Heart left ventricle (tissue), 16 donors: ENCODE measurements at places on chromosomes 12 and 14.

- no peaks in the 10 kb centered on the region for H3K4me1 ChIP-seq
- H3K36me3 ChIP-seq: no peaks in the 10 kb centered on the region
- no peak overlapping the region for H3K27ac ChIP-seq
- no peak for DNase-seq
- H3K4me3 ChIP-seq: no peak overlapping the region
Observed at GRCh38 chr12:69509308-69509736, 39.1 kb downstream of the FRS2 start.

DNA sequence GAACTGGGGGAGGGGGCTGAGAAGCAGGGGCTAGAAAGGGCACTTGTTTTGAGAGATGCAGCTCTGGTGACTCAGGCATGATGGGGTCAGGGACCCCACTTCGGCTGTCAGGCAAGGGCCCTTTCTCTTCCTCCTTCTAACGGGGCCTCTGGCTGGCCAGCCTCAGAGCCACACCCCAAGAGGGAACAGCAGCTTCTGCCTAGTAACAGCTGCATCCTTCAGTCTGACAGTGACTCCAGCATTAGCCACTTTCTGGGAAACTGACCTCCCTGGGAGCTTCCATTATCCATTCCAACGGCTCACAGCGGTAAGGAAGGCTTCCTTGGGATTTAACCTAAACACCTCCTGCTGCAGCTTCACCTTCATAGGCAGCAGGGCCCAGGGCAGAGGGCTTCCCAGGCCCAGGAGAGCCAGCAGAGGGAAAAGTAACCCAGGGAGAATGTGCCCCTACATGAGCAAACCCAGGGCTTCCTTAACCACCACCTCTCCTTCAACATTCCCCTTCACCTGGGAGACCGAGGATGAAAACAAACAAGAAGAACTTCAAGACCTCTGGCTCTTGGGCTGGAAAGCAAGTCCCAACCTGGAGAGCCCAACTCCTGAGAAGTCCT is 2.7 kb downstream of the NCKAP5L start:
- H3K27ac ChIP-seq: peak overlapping the region; percentile 66
- no peaks in the 10 kb centered on the region for H3K27me3 ChIP-seq
- peak overlapping the region; percentile 18 for H3K4me3 ChIP-seq
- peaks cover 8% of the 10 kb centered on the region for H3K36me3 ChIP-seq
- peaks cover 13% of the 10 kb centered on the region for H3K4me1 ChIP-seq

- no peak for DNase-seq
- no peaks in the 10 kb centered on the region for H3K27me3 ChIP-seq
- H3K4me3 ChIP-seq: no peak overlapping the region
- H3K4me1 ChIP-seq: no peaks in the 10 kb centered on the region
- no peaks in the 10 kb centered on the region for H3K36me3 ChIP-seq
Observed at GRCh38 chr12:34347367-34347766, 325.1 kb downstream of the ALG10 start.

DNA sequence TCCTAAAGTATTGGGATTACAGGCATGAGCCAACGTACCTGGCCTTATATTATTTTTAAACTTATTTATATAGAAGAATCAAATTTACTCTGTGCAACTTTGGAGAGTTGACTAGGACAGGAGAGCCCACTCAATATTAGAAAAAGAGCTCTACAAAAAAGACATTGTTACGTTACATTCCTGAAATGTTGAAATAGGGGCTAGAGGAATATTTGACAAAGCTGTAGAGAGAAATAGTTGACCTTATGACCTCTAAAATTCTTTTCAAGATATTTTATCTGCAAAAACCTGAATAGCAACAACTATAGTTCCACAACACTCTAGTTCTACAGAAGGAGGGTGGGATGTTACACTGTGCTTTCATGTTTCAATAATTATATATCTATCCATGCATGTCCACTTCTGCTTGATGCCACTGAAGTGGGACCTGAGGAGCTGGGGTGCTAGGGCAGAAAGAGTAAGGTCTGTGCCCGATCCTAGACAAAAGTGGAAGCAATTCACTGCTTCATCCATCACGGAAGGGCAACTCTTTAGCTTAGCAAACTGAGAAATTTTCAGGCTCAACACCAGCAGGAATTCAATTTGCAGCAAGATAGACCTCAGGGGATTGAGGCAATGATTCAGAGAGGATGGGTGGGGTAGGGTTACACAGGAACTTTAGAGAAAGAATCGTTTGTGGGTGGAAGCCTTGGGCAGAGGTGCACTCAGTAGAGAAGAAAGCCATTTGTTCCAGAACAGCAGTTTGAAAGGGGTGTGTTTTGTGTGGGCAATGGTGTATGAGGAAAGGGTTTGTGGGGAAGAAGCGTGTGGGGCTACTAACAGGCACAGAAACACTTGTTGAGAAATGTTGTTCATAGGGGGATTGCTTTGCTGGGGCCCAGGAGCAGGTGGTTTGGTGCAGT is 16.0 kb upstream of the RNASE10 start:
- peak overlapping the region; percentile 69 for H3K27ac ChIP-seq
- no peak overlapping the region for H3K4me3 ChIP-seq
- no peaks in the 10 kb centered on the region for H3K27me3 ChIP-seq

DNA sequence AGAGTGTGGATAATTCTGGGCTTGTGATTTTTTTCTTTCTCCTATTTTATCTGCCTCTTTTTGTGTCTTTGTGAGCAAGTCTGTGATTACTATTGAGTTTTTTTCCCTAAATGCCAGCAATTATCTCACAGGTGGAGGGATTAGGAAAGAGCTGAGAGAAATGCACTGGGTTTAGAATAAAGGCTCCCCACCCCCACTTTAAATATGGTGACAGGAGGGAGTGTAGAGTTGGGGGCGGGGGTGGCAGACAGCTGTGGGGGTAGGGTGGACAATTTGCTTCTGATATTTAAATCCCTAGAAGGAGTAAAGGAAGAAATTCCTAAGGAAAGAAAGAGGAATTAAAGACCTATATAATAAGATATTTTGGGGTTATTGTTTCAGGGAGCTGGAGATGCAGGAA is 145.9 kb downstream of the NRXN3 start:
- no peak overlapping the region for H3K4me3 ChIP-seq
- no peaks in the 10 kb centered on the region for H3K4me1 ChIP-seq
- no peaks in the 10 kb centered on the region for H3K36me3 ChIP-seq

DNA sequence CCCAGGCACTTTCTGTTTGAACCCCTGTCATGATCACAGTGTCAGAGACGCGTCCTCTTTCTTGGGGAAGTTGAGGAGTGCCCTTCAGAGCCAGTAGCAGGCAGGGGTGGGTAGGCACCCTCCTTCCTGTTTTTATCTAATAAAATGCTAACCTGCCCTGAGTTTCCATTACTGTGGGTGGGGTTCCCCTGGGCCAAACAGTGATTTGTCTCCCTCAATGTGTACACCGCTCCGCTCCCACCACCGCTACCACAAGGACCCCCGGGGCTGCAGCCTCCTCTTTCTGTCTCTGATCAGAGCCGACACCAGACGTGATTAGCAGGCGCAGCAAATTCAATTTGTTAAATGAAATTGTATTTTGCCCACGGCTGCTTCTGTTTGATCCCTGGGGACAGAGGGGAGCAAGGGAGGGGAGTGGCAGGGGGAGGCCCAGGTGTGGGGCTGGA is 5.1 kb downstream of the SHMT2 start:
- peaks cover 40% of the 10 kb centered on the region for H3K36me3 ChIP-seq
- H3K27ac ChIP-seq: peak overlapping the region; percentile 79
- peak; percentile 57 for DNase-seq
- H3K27me3 ChIP-seq: peaks cover 36% of the 10 kb centered on the region

DNA sequence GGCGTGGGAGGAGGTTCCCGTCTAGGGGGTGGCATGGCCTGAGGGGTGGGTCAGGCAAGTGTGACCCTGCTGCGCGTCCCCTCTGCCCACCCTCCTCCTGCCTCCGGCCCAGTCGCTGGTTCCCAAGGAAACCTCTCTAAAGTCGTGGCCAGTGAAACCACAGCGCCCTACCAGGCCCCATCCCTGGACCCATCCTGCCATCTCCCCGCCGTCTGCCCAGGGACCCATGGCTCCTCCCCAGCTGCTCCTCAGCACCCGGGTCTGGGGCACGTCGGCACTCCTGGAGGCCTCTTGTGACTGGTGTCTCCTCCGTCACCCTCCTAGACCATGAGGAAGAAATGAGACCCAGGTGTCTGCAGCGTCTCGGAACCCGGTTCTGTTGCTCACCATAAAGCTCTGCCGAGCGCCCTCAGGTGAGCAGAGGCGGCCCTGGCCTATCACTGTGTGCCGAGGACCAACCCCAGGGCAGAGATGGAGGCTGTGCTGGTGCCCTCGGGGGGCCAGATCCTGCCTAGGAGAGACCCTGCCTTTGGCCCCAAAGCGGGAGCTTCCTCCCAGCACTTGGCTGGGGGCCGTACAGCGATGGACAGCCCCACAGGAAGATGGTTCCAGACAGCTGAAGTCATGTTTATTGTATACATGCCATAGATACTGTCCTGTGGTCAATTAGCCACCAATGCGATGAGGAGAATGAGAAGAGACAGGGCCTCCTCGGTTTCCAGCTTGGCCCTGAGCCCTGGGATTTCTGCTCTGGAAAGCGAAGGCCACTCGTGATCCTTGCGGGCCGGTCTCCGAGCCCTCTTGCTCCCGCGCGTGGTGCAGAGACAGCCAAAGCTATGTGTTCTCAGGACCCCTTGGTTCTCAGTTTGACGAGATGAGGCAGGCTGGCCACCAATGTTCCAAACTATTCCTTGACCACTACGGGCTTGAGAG is 222.5 kb upstream of the RTL1 start:
- no peaks in the 10 kb centered on the region for H3K36me3 ChIP-seq
- DNase-seq: no peak
- no peak overlapping the region for H3K4me3 ChIP-seq
- peaks cover 37% of the 10 kb centered on the region for H3K27me3 ChIP-seq
- H3K27ac ChIP-seq: no peak overlapping the region
- H3K4me1 ChIP-seq: no peaks in the 10 kb centered on the region

- no peak overlapping the region for H3K4me3 ChIP-seq
- H3K27ac ChIP-seq: no peak overlapping the region
- H3K27me3 ChIP-seq: no peaks in the 10 kb centered on the region
- H3K4me1 ChIP-seq: peaks cover 10% of the 10 kb centered on the region
Observed at GRCh38 chr14:101357038-101357437, 204.3 kb upstream of the DIO3 start.

DNA sequence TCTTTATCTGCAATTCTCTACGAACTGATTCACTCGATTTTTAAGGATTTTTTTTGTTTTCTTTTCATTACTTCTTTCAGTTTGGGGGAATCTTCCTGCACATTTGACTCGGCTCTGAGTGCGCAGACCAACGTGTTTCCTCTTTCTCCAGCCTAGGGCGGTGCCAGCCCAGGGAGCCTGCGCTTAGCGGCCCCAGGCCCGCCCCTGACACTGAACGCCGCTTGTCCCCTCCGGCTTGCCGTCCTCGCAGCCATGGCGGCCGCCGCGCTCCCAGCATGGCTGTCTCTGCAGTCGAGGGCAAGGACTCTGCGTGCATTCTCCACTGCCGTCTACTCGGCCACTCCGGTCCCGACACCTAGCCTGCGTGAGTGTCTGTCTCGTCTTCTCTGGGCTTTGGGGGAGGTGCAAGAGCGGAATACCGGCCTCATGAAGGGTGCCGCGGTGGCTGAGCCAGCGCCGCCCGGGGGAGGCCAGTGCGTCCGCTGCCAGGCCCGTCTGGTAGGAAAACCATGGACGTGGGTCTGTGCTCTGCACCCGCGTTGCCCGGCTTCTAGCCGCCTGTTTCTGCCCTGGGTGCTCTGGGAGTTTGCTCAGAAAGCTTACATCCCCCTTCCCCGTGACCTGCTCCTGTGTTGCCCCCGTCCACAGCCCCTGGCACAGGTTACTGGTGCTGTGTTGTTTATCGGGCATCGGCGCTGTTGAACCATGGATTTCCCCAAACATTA is at the start of gene MRPS35:
Gene MRPS35, plus strand, starts transcription at position 241 of the 725 bp plus-strand sequence. Its CDS starts 12 bp downstream, at position 253.
- H3K36me3 ChIP-seq: peaks cover 17% of the 10 kb centered on the region
- peaks cover 27% of the 10 kb centered on the region for H3K4me1 ChIP-seq
- no peaks in the 10 kb centered on the region for H3K27me3 ChIP-seq
- peak within 1 kb of the TSS; percentile 72 for H3K27ac ChIP-seq
- peak within 1 kb of the TSS; percentile 85 for H3K4me3 ChIP-seq

DNA sequence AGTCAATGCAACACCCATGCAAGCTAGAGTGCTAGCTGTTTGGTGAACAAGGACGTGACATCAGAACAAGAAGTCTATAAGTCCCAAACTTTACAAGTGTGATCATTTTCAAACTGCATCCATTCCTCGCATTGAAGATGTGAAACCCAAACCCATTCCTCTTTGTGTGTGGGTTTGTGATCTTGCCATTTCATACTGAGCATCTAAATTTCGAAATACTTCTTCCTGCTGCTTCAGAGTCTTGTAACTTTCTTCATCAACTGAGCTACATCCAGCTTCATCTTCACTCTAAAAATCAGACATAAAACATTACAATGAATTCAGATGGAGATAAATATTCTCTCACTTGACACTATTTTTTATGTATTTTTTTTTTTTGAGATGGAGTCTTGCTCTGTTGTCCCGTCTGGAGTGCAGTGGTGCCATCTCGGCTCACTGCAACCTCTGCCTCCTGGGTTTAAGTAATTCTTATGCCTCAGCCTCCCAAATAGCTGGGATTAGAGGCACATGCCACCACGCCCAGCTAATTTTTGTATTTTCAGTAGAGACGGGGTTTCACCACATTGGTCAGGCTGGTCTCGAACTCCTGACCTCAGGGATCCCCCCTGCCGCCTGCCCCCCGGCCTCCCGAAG is 4.8 kb upstream of the ZCCHC8 start:
- H3K27ac ChIP-seq: no peak overlapping the region
- peaks cover 4% of the 10 kb centered on the region for H3K4me1 ChIP-seq
- no peaks in the 10 kb centered on the region for H3K27me3 ChIP-seq
- DNase-seq: no peak
- peaks cover 85% of the 10 kb centered on the region for H3K36me3 ChIP-seq

GRCh38 chr14:21556378-21557083 is 23.3 kb downstream of the OR10G3 start:
- no peak for DNase-seq
- no peak overlapping the region for H3K4me3 ChIP-seq
- no peaks in the 10 kb centered on the region for H3K27me3 ChIP-seq
- H3K4me1 ChIP-seq: no peaks in the 10 kb centered on the region
- H3K36me3 ChIP-seq: no peaks in the 10 kb centered on the region

DNA sequence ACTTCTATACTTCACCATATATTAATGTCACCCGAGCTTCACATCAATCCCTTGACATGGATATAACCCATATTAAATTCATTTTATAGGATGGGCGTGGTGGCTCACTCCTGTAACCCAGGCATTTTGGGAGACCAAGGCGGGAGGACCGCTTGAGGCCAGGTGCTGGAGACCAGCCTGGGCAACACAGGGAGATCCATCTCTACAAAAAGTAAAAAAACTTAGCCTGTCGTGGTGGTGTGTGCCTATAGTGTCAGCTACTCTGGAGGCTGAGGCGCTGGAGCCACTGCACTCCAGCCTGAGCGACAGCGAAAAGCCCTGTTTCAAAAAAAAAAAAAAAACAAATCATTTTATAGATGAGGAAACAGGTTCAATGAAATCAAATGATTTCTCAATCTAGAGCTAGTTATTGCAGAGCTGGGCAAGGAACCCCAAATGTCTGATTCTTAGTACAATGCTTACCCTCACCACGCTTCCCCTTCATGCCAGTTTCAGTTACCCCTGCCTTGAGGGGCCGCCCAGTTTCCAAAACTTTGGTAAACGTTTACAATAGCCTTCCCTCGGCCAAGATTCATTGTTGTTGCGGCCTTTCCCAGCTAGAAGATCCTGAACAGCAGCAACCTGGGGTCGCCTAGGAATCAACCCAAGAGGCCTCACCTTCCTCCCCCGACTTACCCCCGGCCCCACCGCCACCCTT is 751 bp downstream of the PSMB5 start:
- peak overlapping the region; percentile 98 for H3K27ac ChIP-seq
- H3K36me3 ChIP-seq: peaks cover 38% of the 10 kb centered on the region
- H3K27me3 ChIP-seq: no peaks in the 10 kb centered on the region
- H3K4me3 ChIP-seq: peak overlapping the region; percentile 96
- DNase-seq: no peak
